ENCODE measurements at places on chromosomes 16 and 17.

GRCh38 chr16:54456291-54456690 lies 169.7 kb upstream of the IRX3 start:
- DNase-seq = no peak

DNA sequence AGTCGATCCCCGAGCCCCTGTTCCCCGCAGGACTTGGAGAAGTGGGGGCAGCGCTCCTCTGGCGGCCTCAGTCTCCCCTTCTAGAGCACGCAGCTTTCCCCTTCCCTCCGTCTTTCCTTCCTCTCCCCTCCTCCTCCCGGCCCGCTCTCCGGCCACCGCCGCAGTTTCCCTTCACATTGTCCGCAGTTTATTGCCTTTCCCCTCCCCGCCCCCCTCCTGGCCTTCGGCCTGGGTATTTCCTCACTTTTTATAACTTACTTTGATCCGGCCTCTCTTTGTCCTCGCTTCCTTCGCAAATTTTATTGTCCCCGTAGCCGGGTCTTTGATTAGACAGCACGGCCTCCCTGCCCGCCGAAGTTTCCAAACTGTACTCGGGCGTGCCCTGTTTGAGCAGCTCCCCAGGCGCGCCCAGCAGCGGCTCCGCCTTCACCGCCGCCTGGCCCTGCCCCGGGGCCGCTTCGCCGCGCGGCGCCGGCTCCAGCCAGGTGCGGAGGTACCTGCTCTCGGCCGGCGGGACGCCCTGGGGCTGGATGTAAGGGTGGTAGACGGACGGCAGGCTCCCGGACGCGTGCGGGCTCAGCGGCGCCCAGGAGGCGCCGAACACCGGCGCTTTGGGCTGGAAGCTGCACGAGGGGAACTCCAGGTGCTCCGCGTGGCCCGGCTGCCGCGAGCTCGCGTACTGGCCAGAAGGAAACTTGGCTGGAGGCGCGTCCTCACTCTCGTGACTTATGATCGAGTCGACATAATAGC lies 488 bp downstream of the HOXB9 start:
- DNase-seq = no peak

- DNase-seq = no peak
Measured at GRCh38 chr16:78364556-78364880, 265.1 kb downstream of the WWOX start.

- no peak for DNase-seq
Measured at GRCh38 chr17:46949291-46950174, 26.6 kb downstream of the GOSR2 start.

GRCh38 chr16:23505671-23506605 lies 4.4 kb downstream of the GGA2 start:
- no peak for DNase-seq

All from nucleus accumbens (tissue), 56 donors.